ENCODE measurements at places on chromosomes 1 and 21. TPM values are rescaled to one million over a fixed set of nuclear protein-coding genes. Genes with fewer than 3 reads are reported as not detected.

- no peak for DNase-seq
These were observed 478 bp downstream of the RIT1 start for GRCh38 chr1:155910621-155911121.

The SLC45A1 gene
- not detected for total RNA-seq

DNA sequence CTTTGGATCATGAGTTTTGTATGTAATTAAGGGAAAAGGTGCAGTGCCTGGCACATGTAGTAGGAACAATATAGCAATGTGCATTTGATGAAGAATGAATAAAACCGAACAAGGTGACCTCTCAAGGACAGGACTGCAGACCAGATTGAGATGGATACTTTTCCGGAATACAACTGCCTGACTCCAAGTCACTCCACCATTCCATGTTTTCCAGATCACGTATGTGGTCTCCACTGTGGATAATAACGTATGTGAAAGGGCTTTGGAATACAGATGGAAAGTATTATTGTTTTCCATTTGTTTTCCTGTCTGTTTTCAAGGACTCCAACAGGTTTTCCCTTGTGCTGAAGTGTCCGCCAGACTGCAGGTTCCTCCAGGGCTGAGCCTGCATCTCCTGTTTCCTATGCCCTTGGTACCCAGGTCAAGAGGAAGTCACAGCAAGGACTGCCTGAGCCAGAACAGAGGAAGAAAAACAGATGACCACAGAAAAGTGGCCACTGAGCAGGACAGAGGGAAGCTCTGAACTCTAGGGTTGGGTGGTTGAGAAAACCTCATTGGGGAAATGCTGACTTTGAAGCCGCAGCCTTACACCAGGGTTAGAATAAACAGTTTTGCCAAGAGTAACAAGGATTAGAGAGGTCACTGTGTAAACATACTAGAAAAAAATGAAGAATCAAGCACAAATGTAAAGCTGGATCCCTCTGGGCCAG lies 4.0 kb downstream of the CFAP45 start:
- DNase-seq = no peak

The LCE1B gene
- not detected for total RNA-seq

- no peak for DNase-seq
These were observed 17.5 kb upstream of the OR6N2 start for GRCh38 chr1:158798531-158798930.

DNA sequence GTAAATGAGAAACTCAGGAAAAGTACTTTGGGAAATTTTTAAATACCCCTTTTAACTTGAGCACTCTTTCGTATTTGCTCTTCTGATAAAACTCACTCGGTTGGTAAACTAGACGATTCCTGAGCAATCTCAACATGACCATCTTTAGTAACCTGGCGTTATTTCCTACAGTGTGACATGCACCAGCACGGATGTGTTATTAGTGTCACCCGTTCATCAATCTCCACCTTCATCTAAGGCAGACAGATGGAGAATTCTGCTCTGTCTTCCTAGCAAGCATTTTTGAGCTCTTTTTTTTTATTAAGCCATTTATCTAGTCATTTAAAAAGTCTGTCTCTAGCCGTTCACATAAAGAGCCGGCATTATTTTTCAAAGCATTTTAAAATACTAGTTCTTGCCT lies 155.2 kb downstream of the DISP1 start:
- DNase-seq = no peak

The KRTAP10-10 gene
- not detected for total RNA-seq

The EVI5 gene
- total RNA-seq = 37.1 TPM

The GPR37L1 gene
- not detected for total RNA-seq
